ENCODE measurements at places on chromosomes 16 and 17.

GRCh38 chr17:48352630-48353029 lies 77.4 kb downstream of the SKAP1 start:
- no peak for DNase-seq

DNA sequence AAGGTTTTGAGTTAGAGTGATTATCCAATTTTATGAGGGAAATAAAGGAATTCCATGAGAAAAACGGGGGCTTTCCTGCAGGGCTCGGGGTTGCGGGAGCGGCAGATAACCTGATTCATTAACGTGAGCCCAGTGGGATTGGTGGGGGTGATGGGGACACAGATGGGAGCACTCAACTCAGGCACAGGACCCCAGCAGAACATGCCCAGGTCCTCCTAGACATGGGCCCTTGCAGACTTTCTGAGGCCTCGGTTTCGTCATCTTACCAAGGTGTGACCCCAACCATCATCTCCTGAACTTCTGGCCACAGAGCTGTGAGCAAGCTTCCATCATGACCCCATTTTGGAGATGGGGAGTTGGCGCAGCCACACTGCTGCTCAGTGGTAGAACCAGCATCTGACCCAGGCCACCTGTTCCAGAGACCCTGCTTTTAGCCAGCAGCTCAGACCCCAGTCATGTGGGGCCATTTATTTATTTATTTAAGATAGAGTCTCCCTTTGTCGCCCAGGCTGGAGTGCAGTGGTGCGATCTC lies 22.3 kb downstream of the CARHSP1 start:
- no peak for DNase-seq

DNA sequence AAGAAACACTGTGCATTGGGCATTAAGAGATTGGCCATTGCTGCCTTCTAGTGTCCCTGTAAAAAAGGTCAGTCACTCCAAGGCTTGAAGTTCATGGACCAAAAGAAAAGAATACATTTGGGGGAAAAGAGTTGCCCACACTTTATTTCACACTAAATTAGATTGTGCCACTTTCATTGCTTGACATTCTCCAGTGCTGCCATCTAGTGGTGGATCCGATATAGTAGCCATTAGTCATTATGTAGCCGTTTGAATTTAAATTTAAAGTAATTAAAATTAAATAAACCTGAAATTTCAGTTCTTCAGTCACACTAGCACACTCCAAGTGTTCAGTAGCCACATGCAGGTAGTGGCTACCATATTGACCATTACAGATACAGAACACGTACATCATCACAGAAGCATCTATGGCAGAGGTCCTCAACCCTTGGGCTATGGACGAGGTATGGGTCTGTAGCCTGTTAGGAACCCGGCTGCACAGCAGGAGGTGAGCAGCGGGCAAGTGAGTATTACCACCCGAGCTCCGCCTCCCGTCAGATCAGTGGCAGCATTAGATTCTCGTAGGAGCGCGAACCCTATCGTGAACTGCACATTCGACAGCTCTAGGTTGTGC lies 21.9 kb upstream of the CDH5 start:
- DNase-seq, result peak; percentile 41

- no peak for DNase-seq
Observed at GRCh38 chr17:65698381-65699061, 137.1 kb upstream of the AXIN2 start.

GRCh38 chr16:26709175-26709574 lies 357.6 kb upstream of the C16orf82 start:
- no peak for DNase-seq

DNA sequence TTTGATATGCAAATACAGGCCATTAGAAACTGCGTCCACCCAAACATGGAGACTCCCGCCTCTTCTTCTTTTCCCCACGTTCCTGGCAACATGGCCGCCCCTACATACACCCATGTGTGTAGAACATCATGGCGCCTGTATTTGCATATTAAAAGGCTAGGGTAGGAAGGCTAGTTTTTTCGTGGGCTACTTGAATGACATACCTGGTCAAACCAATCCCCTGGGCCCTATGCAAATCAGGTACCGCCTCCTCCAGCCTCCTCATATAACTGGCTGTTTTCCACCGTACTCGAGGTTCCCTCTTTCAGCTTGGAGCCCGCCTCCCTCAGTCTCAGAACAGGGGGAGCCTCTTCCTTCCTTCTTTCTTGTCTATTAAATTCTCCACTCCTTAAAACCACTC lies 840 bp upstream of the CD300LB start:
- DNase-seq, result no peak
